Mesenchymal stem cell (in vitro differentiated cells and primary cell): ENCODE measurements at places on chromosomes 7 and 10.

GRCh38 chr7:157846271-157846670, 509.5 kb downstream of the DNAJB6 start:
- no peak for DNase-seq

DNA sequence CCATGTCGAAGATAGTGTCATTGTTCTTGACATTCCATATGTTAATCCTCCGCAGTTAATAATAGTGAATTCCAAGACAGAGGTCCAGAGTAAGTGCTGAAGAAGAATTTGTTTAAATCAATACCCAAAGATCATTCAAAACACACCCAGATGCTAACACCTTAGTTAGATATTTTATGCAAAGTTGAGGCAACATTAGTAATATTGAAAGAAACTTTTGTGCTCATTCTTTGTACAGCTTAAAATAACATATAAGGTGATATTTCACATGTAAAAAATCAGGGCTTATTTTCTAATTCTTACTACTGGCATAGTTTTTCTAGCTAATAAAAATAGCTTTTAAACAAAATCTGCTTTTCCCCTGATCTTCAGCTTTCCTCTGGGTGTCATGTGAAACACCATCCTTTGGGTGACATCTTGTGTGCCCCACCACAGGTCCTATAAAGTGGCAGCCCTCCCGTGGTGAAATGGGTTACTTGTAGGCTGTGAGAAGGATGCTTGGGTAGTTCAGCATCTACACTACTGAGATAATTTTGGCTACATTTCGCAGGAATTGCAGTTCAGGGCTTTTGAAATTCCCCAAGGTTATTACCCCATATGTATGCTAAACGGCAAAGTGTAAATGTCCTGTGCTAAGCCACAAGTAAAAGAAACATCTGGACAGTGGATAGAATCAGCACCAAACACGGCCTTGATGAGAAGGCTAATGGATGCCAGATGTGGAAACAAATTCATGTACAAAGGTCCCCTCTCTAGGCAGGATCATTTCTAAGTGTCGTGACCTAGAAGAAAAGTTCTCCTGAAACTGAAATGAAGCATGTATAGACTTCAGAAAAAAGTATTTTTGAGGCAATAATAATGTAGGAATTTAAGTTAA, 105.4 kb downstream of the GRM3 start:
- DNase-seq, result no peak

DNA sequence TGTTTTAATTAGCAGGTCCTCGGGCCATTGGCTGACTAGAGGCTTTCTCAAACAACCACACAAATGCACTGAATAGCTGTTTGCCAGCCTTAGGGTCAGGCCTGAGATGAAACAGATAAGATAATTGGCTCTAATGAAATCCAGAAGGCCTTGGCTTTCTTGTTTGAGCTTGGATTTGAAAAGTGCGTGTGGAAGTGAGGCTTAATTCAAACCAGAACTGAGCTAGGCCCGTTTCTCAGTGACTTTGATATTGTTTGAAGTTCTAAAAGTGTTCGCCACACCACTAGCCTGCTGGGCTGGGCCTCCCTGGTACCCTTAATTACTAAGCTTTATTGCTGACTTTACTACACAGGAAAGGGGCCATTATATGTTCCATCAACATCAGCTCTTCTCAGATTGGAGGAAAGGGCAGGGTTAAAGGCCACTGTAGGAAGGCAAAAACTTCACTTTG, 270.6 kb downstream of the TWIST1 start:
- no peak for DNase-seq

GRCh38 chr10:79230328-79230830, 116.9 kb upstream of the PPIF start:
- DNase-seq, result peak; percentile 50

DNA sequence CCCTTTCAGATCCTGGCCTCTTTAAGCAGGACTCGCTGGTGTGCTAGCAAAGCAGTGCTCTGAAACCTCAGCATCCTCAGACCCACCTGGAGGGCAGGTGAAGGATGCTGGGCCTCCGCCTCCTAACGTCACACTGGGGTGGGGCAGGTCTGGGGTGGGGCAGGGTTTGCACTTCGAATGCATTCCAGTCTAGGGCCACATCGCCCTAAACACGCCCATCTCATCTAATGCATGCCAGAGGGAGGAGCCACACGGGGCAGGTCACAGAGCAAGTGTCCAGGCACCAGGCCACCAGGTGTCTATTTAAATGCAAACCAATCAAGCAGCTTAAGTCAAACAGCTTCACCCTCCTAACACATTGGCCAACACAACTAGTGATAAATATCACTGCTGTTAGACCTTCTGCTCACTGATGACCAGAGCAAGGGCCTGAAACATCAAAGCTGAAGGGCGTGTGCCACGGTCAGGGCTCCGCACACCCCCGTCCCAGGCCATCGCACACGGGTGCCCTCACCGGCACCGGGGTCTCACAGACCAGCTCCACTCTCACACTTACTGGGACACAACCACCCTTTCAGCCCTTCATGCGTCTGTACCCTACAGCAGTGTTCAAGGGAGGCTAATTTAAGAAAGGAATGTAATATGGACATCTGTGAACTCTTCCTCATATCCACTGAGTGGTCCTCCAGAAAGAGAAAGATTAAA, 47.1 kb downstream of the DIP2C start:
- DNase-seq, result no peak

- DNase-seq, result no peak
These were observed 221.4 kb downstream of the BICC1 start for GRCh38 chr10:58734116-58734515.

- no peak for DNase-seq
These were observed 89.3 kb upstream of the ZNF746 start for GRCh38 chr7:149586646-149587645.

DNA sequence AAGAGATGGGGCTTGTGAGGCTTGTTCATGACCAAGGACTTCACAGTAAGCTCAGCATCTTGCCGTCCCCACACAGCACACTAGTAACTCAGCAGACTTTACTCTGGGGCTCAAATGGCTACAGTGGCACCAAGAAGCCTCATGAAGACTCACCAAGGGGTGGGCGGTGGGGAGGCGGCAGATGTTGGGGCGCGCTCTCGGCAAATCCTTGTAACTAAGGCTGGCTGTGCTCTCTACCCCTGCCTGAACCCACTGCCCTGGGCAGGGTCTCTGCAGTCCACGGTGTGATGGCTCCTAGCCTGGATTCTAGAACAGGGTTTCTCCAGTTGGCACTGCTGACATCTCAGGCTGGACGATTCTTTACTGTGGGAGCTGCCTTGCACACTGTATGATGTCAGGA, 12.4 kb upstream of the SMARCD3 start:
- DNase-seq, result no peak

GRCh38 chr10:132281915-132282666, 25.7 kb downstream of the STK32C start:
- DNase-seq, result no peak

DNA sequence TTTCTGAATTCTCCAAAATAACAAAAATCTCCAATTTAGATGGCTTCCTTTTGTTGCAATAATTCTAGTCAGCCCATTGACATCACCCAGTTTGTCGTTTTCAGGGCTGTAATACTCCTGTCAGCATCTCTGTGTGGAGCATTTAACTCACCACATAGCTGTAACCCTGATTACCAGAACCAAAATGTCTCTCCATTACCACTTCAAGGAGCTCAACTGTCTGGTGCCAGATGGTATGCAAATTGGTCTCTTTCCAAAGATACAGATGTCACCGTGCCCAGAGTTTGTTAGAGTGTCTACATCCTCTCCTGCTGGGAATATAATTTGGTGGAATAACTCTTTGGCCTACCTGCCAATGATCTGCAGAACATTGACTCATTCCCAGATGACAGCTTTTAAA, 350.3 kb upstream of the POT1 start:
- no peak for DNase-seq

DNA sequence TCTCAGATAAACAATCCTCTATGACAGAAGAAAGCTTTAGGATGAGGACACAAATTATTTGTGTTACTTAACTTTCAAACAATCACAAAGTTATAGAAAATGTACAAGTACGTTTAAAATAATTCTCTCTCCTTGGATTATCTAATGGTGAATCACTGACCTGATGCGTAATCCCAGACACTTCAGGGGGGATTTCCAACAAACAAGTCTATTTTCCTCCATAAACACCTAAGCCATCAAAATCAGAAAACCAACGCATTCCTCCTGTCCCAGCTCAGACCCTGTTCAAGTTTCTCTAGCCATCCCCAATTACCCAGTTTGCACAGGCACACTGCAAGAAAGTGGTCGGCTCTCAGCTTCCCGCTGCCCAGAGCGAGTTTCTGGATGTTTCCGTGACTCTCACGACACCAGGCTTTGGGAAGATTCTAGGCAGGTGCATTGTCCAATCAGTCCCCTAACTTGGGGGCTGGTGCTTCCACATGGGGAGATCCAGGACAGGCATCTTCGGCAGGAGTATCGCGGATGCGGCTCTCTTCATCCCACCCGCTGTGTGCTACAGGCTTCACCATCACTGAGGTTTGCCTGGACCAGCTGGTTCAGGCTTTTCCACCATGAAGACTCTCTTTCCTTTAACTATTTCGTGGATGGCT, 200.0 kb downstream of the ZMYND11 start:
- DNase-seq, result peak; percentile 19

- DNase-seq, result peak; percentile 1
These were observed 242.8 kb upstream of the SP4 start for GRCh38 chr7:21184942-21185652.

DNA sequence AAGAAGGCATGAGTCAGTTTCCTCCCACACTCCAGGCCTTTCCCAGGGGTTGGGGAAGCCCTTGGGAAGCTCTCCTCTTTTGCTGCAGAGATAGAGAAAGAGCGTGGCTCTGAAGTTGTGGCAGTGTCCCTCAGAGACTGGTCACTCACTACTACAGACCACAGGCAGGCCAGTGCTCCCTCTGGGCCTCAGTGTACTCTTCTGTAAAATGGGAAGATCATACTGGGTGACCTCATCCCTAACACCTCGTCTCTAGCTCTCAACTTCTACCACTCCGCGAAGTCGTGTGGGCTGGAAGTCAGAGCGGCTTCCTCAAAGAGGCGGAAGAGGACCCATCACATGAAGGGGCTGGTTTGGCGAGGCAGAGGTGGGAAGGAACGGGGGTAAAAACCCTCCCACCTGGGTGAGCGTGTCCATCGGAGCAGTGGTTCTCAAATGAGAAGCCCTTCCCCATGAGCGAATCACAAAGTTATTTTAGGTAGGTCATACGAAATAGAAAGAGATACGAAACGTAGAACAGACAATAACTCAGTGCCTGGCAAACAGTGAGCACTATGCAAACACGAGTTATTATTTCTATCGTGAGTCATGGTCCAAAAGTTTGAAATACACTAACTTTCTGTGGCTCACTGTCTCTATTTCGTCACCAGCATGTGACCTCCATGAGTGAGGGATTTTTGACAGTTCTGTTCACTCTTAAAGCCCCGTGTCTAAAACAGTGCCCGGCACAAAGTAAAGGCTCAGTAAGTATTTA, 32.7 kb downstream of the PRKAG2 start:
- DNase-seq, result no peak
